Iris pigment epithelial cell (primary cell): ENCODE measurements at places on chromosomes 7 and 10.
A peak's percentile ranks its signal among the peaks of the same experiment; 100 is the strongest.

- DNase-seq, result peak; percentile 48
Measured at GRCh38 chr7:66883716-66884115, 37.3 kb upstream of the TMEM248 start.

GRCh38 chr10:51344371-51344770, 270.1 kb downstream of the PRKG1 start:
- DNase-seq, result peak; percentile 5

- DNase-seq, result peak; percentile 47
Measured at GRCh38 chr7:88040694-88041093, 106.6 kb downstream of the ADAM22 start.

GRCh38 chr10:86203162-86203905, 163.3 kb downstream of the GRID1 start:
- peak; percentile 3 for DNase-seq

DNA sequence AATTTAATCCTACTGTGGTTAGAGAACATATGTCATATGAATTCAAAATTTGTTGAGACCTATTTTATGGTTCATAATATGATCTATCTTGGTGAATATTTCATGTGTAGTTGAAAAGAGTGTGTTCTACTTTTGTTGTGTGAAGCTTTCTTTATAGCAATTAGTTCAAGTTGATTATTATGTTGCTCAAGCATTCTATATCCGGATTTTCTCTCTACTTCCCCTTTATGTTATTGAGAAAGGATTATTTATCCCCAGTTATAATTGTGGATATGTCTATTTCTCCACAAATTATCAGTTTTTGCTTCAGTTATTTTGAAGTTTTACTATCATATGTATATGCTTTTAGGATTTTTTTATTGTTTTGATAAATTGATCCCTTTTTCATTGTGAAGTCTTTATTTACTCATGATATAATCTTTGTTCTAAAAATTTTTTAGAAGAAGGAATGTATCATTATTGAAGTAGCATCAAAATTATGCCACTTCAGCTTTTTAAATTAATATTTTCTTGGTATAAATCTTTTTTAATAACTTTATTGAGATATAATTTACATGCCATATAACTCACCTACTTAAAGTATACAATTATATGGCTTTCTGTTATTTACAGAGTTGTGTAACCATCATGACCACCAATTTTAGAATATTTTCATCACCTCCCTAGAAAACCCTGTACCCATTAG, 12.0 kb upstream of the MEST start:
- no peak for DNase-seq
